ENCODE measurements at places on chromosomes 5 and 9.

DNA sequence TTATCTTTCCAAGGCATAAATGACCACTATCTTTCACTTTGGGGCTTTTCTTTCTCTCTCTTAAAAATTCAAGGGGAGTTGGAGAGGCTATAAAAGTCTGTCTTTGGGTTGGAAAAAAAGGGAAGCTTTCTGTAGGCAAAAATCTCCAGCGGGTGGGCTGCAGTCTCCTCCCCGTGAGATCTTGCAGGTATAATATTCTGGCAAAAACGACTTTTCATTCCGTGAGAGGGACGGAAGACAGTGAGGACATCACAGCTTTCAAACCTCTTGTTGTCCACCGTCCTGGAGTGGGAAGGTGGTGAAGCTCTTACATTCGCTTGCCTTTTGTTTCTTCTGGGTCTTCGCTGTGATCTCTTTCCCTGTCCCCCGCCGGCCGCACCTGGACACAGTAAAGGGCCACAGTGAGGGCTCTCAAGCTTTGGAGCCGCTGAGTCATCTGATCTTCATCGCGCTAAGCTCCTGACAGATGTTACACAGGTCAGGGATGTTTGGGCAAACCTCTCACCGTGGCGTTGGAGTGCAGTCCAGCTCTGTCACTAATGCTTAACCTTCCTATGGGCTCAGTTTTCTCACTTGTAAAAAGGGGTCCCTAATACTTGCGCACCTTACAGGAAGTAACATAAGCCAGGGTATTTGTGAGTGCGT is 61.9 kb upstream of the MEGF10 start:
- peak; percentile 14 for DNase-seq

- DNase-seq: no peak
Measured at GRCh38 chr9:29203244-29203930, 1630.1 kb upstream of the C9orf72 start.

GRCh38 chr9:110290001-110290400 is 33.7 kb upstream of the TXN start:
- DNase-seq: no peak

DNA sequence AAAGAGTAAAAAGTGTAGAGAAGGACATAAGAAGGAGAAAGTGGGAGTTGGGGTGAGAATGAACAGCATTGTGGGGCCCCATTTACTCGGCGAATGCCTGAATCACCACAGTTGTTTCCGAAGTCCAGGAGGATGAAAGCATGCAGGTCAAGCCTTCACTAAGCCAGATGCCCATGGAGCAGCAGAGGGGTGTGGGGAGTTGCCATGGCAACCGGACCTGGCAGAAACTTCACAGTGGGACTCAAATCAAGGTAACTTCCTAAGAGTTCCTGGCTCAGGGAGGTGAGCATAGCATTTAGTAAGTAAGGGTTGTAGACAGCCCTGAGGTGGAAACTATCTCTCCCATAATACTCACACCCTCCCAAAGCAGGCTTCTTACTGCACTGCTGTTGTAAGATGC is 357.1 kb downstream of the TRIM32 start:
- no peak for DNase-seq

Data from hindlimb muscle (tissue), 1 donor.